Effector memory CD4-positive, alpha-beta T cell (primary cell): ENCODE measurements at places on chromosomes 6 and 20.

DNA sequence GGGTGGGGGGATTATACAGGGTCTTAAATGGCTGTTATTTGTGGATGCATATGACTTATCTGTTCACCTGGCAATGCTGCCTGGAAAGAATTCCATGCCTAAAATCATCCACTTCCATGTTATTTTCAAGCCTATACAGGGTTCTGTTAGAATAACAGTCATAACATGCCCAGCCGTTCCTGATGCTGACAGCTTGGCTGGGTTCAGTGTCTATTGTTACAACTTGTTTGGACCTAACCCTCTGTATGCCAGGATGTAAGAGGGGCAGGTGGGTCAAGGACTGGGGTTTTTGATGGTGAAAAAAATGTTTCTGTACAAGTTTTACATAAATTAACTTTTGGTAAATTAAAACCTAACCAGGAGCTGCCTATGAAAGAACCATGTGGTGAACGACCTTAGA lies 79.8 kb downstream of the GINS1 start:
- DNase-seq: no peak

- no peak for DNase-seq
Observed at GRCh38 chr6:95145457-95145856, 431.9 kb upstream of the MANEA start.

DNA sequence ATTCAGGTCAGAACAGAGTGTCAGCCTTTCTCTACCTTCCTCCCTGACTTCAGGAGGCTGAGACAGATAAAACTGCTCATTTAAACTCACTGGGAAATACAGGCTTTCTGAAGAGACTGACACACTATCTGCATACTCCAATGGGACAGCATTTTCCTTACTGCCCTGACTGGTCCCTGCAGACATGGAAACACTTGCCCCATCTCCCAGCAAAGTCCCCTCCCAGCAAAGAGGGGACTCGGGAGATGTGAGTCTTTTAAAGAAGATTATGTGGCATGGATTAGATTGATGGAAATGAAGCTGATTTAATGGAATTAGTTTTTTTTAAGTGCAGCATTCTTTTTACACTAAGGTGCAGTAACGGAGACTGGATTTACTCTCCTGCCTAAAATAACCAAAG lies 90.8 kb downstream of the CFAP61 start:
- no peak for DNase-seq

DNA sequence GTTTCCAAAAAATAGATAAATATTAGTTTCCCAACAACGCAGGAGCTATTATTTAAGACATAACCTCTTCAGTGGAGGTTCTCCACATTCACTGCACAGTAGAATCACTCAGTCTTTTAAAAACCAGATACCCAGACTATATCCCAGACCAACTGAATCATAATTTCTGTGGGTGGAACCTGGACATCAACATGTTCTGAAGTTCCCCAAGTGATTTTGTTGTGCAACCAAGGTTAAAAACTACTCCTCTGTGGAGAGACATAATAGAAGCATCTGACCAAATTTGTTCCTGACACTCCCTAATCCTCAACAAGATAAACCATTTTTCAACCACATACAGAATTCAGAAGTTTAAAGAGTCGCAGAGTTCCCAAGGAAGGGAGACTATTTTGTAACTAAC lies 42.3 kb downstream of the STK38 start:
- DNase-seq: no peak

DNA sequence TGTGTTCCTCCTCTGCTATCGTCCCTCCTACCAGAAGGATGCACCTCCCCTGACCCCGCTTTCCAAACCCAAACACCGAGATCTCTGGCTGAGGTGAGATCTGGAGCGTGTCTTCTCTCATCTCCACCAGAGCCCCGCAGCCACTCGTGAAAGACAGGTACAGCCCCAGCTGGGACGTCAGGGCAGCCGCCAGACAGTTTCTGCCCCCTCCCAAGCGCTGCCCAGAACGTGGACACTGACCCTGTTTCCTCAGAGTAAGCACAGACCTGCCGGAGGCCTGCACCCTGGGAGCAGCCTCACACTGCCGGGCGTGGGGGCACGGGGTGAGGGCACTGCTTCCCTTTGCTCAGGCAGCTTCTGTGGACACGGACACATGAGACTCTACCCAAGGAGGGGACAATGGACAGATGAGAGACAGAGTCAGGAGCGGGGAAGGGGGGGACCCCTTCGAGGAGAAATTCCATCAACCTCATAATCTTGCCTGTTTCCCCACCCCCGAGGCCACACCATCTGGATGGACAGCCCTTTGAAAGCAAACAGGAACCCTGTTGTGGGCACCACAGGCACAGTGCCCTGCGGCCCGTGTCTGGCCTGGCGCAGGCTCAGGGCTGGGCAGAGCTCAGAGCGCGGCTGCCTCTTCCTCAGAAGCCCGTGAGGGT lies 210.6 kb downstream of the DLL1 start:
- no peak for DNase-seq

DNA sequence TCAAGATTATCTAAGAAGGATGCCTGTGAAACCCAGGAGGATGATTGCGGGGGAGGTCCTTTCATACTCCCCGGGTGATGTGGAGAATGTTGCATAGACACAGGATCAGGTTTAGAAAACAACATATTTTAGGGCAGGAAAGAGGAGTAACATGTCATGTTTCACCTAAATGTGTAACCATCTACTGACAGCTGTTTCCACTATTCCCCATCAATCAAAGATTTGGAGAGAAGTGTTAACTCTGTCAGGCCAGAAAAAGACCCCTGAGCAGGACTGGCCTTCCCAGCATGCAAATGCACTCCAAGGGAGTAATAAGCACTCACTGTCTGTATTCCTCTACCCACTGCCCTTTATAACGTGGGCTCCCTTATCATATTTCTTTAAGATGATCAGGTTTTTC lies 148.0 kb upstream of the KCNK16 start:
- DNase-seq: no peak

GRCh38 chr20:38987777-38988176 lies 25.6 kb downstream of the DHX35 start:
- no peak for DNase-seq

DNA sequence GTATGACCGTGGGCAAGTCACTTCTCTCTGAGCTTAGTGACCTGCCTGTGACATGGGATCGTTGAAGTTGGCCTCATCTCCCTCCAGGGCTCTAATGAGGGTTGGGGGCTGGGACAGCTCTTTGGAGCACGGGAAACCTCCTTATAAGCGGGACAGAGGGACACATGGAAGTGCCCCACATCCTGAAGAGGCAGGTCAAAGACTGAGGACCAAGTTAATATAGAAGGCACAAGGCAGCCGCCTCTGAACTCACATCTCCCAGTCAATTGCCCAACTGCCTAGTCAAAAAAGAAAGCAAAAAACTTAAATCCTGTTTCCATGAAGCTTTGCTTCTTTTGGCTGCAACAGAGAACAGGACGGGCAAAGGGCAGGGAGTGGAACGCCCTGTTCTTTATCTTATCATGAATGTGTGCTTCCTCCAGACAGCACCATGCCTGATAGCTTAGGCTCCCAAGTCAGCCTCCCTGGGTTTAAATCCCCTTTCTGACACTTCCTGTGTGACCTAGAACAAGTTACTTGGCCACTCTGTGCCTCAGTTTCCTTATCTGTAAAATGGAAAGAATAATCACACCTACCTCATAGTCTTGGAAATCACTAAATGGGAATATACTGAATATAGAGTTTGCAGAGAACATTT lies 27.1 kb downstream of the LBP start:
- DNase-seq: no peak

DNA sequence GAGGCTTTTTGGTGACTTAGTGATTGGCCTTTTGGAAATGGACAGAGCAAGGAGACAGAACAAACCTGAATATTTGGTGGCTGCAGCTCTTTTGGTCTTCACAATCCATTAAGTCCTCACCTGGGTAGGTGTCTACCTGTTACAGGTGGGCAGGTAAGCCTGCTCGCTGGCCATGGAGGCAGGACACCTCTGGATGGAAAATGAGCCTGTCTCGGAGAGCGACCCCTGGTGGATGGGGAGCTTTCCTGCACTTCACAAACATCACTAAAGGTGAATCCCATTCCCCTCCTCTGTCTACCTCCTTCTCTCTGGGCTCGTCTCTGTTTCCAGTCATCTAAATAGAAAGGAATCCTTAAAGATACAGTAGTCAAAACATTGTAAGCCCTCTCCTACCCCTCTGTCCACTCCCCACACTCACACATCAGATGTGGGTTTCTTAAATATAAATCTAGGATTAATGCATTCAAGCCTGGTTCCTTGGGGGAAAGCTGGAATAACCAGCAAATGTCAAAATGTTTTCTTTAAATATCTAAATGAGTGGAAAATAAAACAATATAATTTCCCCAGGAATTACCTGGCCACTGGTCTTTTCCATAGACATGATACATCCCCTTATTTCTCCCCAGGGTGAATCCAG lies 304.9 kb downstream of the CDH26 start:
- DNase-seq: peak; percentile 17

- DNase-seq: no peak
Observed at GRCh38 chr20:40805592-40805991, 116.6 kb upstream of the MAFB start.

DNA sequence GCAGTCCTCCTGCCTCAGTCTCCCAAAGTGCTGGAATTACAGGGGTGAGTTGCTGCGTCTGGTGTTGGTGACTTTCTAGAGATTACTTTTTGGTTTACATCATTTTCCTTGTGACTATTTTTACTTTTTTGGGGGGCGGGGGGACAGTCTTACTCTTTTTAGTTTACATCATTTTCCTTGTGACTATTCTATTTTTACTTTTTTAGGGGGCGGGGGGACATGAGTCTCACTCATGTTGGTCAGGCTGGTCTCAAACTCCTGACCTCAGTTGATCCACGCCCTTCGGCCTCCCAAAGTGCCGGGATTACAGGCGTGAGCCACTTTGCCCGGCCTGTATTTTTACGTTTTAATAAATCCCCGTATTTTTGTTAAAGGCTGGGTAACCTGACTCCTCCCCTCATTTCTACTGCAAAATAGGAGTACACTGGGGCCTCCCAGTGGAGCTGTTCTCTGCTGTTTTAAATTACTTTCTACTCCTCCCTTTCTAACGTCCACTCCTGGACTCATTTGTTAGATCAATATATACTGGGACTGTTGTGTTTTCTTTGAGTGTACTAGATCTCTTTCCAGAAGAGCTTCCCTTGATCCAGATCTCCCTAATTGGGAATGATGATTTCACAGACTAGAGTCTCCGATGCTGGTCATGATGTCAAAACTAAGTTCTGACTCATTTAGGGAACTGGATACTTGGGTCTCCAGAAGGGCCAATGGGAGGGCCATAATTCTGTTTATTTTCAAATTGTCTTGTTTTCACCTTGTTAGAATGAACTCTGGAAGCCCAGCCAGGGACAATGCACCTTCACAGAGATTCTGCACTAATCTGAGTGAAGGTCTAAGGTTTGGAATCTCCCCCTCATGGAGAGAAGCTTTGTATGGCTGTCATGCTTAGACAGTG lies 9.2 kb downstream of the HSPA1B start:
- DNase-seq: no peak

- no peak for DNase-seq
Observed at GRCh38 chr6:118876814-118877213, 17.1 kb upstream of the ASF1A start.

- DNase-seq: no peak
Observed at GRCh38 chr6:1591926-1592325, 17.8 kb upstream of the FOXC1 start.
